Cerebellar nuclear complex (tissue), 1 donor: ENCODE measurements at places on chromosomes 7 and 10.

DNA sequence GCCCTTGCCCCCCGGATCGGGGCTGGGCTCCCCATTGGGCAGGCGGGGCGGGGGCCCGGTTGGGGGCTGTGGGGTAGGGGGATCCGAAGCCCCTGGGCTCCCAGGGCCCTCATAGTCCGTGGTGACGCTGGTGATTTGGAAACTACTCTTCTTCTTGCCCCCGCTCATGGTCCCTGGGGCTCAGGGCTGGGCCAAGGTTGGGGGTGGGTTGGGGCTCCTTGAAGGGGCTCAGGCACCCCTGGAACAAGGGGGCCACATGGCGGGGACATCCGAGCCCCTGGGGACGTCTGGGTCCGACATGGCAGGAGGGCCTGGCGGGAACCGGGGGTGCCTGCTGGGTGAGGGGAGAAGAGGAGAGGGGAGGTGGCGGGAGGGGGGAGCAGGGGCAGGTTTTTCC is 1.1 kb downstream of the TSC22D4 start:
- DNase-seq, result no peak

- DNase-seq, result no peak
Measured at GRCh38 chr7:95632609-95633008, 36.3 kb upstream of the PDK4 start.

GRCh38 chr10:31604096-31604495 is 285.1 kb downstream of the ZEB1 start:
- DNase-seq, result no peak

DNA sequence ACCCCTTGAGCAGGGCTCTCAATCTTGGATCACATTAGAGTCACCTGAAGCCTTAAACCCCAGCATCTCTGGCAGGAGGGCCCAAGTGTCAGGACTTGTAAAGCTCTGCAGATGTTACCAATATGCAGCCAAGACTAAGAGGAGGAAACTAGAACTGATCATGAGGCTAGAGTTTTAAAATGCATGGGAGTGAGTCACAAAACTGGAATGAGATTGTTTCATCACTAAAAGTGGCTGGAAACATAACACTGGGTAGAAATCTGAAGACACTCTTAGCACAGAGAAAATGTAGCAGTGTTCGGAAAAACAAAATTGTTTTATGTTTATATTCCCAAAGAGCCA is 63.3 kb upstream of the GHITM start:
- no peak for DNase-seq

- DNase-seq, result no peak
Measured at GRCh38 chr7:90931986-90932916, 332.0 kb upstream of the FZD1 start.

- DNase-seq, result no peak
Measured at GRCh38 chr10:14325325-14325955, 5.3 kb downstream of the FRMD4A start.

GRCh38 chr10:127470911-127471310 is 78.2 kb upstream of the NPS start:
- no peak for DNase-seq

DNA sequence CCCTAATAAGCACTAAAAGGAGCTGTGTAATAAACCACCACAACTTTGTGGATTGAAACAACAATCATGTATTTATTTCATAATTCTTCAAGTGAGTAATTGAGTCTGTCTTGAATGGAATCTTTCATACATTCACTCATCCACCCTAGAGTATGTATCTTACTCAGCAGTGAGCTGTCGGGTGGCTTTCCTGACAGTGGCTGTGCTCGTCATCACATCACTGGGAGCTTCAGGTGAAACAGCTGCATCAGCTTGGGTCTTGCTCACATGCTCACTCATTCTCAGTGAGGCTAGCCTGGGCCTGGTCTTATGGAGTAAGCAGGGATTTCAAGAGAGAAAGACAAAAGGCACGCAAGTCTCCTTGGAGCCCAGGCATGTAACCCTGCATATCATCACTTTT is 271.4 kb downstream of the POM121L12 start:
- DNase-seq, result no peak

- DNase-seq, result no peak
Measured at GRCh38 chr7:84624527-84624926, 429.9 kb upstream of the SEMA3A start.

GRCh38 chr7:36965625-36966024 is 241.3 kb upstream of the AOAH start:
- DNase-seq, result no peak

DNA sequence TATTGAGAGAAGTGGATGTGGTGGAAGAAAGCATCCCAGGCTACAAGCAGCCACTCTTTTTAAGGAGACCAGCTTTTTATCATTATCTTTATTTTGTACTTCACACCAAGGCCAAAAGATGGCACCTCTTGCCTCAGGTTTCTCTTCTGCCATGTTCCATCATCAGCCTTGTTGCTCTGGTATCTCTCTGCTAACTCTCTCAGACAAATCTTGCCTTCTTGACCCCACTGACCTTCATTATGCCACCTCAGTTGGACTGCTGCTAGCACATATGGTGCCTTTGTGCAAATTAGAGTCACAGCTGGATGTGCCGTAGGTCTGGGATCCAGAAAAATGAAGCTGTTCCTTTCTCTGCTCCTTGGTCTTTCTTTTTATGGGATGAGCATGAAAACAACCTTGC is 47.1 kb upstream of the DYNC1I1 start:
- no peak for DNase-seq
